ENCODE measurements at places on chromosomes 5 and 9.

DNA sequence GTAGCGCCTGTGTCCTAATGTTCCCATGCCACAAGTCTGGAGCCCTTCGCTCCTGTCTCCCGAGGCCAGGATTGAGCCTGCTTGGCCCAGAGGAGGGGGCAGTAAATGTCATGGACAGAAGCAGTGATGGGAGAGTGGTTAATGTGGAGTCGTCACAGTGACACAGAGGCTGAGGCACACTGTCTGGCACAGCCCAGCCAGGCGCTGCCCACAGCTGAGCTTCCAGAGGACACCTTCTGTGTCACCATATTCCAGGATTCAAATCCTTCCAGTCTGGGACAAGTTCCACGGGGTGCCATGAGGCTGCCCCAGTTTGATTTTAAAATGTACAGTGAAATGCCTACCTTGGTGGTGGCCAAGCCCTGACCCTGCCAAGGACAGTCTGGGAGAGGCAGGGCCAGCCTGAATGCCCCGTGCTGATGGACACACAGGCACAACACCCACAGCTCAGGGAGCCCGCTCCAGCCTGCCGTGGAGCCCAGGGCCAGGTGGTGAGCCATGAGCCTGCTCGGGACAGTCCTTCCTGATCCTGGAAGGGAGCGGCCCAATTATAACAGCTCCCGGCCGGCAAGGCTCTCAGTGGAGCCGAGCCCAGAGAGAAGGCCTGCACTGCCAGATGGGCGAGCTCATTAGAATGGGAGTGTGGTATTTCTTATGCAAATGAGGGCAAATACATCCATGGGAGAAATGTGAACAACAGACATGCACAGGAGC, 99.1 kb upstream of the RUFY1 start:
- no peak for DNase-seq

DNA sequence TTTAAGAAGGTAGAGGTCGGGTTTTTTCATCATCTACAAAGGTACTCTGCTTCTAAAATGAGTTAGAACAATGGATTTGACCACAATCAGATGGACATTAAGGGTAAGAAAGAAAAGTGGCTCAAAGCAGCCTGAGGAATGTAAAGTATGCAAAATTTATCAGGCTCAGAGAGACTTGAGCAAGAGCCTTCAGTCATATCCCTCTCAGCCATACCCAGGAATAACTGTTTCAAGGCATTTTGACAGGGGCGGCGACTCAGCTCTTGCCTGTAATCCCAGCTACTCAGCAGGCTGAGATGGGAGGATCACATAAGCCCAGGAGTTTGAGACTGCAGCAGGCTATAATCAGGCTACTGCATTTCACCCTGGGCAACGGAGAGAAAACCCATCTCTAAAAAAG, 38.8 kb upstream of the ANXA2R start:
- DNase-seq, result no peak

GRCh38 chr5:71623221-71623794, 36.2 kb downstream of the MCCC2 start:
- DNase-seq, result no peak

DNA sequence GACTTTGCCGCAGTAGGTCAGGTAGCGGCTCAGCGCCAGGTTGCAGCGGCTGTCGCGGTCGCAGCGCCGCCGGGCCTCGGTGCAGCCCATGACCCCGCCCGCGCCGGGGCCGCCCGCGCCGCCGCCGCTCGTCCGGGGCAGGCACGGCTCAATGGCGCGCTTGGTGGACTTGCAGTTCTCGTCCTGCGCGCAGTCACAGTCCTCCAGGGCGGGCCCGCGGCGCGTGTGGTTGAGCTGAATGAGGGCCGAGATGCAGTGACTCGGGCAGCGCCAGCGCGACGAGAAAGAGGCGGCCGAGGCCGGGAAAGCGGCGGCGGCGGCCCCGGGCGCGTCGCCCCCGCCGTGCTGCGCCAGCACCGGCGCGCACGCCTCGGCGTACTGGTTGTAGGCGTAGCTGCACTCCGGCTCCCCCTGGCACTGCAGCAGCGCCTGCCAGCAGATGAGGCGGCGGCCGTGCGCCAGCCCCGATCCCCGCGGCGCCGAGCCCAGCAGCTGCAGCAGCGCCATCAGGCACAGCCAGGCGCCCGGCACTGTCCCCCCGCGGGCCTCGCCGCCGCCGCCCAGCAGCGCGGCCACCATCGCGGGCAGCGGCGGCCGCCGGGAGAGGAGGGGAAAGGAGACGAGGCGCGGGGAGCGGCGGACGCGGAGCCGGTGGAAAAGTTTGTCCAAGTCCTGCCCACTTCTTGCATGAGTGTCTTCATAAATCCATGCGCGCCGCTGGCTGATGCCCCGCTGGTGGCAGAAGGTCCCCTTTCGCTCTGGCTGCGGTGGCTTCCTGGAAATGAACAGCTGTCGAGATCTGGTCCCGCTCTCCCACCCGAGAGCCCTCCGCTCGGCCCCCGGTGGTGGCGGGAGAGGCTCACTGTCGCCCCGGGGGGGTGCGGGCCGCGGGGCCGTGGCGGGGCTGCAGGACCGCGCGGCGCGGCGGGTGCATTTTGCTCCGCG, 833 bp downstream of the GAS1 start:
- peak; percentile 64 for DNase-seq

- DNase-seq, result no peak
These were observed 173.0 kb downstream of the HINT1 start for GRCh38 chr5:130992095-130992494.

DNA sequence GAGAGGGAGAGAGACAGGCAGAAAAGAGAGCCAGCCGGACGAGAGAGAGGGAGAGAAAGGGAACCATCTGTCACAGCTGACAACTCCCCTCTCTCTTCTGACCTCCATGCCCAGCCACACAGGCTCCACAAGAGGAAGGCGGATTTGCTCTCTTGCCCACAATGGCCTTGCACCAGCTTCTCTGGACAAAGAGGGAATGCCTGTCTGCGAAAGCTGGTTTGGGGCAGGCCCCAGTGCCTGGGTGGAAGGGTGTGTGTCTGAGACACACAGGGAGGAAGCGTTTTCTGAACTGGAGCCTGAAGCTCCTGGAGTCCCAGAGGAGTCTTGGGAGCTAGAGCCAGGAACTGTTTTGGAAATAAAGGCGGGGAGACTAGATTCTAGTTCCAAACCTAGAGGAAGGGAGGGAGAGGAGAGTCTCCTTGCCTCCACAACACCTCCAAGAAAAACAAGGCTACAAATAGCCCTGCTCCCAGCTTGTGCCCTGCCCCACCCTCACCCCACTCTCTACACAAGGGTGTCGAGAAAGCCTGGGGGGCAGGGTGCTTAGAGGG, 12.5 kb downstream of the C1QTNF2 start:
- no peak for DNase-seq
